Thyroid gland (tissue), 4 donors: ENCODE measurements at places on chromosomes 7 and 10.

- no peak for DNase-seq
Observed at GRCh38 chr10:78802431-78802830, 266.3 kb upstream of the ZMIZ1 start.

- DNase-seq, result no peak
Observed at GRCh38 chr10:101495324-101495925, 92.6 kb downstream of the POLL start.

DNA sequence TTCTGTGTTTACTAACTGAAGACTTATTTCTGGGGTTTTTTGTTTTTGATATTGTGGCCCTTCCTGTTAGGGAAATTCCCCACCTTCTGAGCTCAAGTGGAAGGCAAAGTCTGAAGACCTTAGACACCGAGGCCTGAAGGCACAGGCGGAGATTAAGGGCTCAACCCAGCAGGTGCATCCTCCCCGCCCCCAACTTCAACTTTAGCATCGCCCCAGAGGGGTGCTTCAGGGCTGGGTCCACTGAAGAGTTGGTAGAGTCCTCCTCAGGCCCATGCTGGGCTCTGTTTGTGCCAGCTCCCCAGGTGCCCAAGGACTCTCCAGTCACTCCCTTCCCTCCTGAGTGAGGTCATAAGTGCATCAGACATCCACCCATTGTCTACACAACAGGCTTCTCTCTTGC, 9.4 kb upstream of the PPIA start:
- DNase-seq, result no peak

DNA sequence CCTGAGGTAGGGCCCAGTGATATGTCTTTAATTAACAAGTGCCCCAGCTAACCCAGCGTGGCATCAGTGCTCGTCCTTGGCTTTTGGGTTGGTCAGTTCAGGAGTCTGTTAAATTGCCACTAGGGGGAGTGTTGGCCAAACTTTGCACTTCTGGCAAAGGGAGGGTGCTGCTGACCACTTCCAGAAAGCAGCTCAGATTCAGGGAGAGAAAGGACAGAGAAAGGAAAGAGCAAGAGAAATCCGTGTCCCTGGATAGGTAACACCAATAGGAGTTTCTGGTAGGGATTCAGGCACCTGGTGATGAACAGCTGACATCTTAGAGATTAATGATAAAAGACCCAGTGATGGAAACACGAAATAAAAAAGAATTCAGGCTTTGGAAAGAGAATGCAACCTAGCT, 243.1 kb upstream of the AOAH start:
- DNase-seq, result peak; percentile 46

- DNase-seq, result no peak
Observed at GRCh38 chr10:5470062-5470751, 29.2 kb downstream of the CALML5 start.

- no peak for DNase-seq
Observed at GRCh38 chr7:46229409-46229808, 308.3 kb upstream of the IGFBP3 start.

DNA sequence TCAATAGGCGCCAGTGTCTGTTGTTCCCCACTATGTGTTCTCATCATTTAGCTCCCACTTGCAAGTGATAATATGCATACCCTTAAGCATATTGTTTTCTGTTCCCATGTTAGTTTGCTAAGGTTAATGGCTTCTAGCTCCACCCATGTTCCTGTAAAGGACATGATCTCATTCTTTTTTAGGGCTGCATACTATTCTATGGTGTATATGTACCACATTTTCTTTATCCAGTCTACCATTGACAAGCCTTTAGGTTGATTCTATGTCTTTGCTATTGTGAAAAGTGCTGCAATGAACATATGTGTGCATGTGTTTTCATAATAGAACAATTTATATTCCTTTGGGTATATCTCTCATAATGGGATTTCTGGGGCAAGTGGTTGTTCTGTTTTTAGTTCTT, 77.8 kb upstream of the PLXDC2 start:
- no peak for DNase-seq

GRCh38 chr7:141071260-141071854, 2.5 kb upstream of the TMEM178B start:
- DNase-seq, result peak; percentile 80

DNA sequence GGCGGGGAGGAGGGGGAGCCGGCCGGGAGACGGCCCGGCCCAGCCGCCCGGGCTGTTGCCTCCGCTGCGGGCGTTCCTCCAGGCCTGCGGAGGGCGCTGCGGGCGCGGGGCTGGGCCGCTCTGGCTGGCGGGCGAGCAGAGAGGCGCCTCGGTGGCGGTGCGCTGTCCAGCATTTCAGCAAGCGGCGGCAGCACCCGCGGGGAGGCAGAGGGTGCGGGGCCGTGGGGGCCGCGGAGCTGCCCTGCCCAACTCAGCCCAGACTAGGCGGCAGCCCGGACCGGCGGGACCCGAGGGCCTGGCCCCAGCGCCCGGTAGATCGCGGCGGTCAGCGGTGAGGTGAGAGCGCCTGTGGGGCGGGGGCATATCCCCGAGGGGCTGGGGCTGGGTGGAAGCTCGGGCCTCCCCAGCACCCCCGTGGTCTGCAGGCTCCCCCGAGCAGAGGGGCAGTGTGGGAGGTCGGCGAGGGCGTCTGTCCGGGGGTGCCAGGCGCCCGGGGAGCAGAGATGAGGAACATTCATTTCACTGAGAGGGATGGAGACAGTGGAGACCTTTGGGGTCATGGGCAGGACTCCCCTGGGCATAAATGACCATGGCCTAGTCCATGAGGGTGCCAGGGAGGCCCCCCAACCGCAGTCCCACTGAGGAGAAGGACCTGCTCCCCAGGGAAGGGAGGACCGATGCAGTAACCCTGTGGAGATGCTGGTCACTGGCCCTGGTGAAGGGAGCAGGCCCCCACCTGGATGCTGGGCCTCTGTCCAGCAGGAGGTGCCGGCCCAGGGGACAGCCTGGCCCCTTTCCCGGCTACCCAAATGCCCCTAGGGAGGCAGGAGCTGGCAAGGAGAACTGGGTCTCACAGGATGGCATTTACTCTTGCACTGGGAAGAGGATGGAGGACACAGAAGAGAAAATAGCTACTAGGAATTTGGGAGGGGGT, at the start of gene SRRM3:
Gene SRRM3, plus strand, starts transcription at position 165 of the 934 bp plus-strand sequence. CDS start 33,171 bp downstream, outside the sequence.
- peak; percentile 70 for DNase-seq

DNA sequence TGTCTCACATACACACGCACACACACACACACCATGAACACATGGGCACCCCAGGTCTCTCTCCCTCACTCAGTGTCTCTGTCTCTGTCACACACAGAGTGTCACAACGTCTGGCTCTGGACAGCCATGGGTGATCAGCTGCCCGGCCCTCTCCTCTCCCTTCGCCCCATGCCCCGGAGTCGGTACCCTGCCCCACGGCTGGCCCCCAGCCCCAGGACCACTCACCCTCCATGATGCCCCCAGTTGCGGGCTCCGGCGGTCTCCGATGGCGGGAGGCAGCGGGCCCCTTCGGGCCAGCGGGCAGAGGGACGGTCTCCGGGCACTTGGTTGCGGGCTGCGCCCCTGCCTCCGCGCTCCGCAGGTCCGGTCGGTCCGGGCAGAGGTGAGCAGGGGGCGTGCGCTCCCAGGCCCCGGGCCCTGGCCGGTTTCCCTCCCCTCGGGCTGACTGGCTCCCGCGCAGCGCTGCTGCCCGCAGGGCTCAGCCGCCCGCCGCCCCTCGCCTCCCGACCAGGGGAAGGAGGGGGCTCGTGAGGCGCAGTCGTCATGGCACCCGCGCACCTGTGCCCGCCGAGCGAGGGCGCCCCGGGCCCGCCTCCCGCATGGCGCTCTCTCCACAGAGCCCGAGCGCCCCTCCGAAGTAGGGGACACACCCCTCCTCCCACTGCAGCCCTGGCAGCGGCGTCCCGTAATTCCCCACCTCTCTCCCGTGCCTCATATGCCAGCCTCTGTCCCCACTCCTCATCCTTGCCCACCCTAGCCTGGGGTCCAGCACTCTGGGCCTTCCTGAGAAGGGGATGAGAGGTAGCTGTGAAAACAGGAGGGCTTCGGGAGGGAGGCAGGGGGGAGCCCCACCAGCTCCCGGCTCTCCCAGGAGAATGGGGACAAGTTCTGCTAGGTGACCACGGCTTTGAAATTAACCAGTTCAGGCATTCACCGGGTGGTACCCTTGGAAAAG, at the start of gene NPFFR1:
Gene NPFFR1, minus strand, starts transcription at position 560 of the 955 bp plus-strand sequence. Its CDS starts 328 bp downstream, at position 232.
- DNase-seq, result no peak

DNA sequence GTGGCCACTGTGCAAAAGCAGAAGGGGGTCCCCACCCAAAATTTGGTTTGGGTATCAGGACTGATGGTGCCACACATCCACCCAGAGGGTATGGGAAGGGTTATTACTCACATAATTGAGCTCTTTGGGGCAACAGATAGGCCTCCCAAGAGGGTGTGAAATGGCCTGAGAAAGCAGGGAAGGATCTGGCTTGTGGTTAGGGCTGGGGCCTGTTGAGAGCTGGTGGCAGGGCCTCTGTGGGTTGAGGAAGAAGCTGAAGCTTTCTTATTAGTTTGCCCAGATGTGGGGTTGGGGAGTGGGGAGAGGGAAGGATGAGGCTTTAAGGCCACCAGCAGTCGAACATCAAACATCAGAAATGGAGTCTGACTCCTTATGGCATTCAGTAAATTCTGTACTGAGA, 18.3 kb upstream of the MKI67 start:
- no peak for DNase-seq

DNA sequence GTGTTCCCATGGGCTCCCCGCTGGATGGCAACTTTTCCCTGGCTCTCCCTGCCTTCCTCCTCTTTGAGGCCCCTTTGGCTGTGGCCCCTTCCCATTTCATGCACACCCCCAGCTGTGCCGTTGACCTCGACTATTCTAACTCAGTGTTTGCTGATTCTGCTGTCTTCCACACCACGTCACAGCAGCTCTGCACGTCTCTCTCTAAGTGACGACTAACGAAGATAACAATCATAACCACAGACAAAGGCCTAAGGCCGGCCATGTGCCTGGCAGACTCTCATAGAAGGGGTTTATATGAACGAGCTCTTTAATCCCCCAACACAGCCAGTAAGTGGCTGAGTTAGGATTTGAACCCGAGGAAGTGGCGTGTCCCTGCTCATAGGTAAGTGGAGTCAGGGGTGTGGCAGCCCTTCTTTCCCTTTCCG, 151.5 kb upstream of the SHH start:
- DNase-seq, result no peak

- DNase-seq, result no peak
Observed at GRCh38 chr7:142188846-142189245, 69.0 kb downstream of the PRSS58 start.

GRCh38 chr10:70982443-70982842, 94.1 kb upstream of the PCBD1 start:
- no peak for DNase-seq

- DNase-seq, result no peak
Observed at GRCh38 chr7:21304808-21305375, 123.0 kb upstream of the SP4 start.

DNA sequence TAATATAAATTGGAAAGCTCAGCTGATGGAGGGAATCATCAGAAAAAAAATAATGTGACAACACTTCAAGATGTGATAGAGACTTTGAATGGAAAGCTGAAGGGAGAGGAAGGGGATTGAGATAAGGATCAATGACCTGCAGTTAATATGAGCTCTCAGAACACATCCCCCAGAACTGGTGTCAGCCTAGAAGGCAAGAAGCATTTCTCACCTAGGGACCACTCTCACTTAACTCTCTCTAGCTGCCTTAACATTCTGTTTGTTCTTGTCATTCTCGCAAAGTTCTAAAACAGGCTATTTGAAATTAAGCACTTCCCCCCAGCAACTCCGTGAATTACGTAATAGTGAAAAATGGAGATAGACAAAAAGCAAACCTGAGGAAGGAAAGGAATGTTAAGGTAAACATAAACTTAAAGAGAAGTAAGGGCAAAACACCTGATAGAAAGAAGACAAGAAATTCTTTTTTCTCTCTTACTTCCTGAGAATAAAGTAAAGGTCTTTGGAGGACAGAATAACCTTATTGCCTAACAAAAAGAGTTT, 1.2 kb upstream of the MPP7 start:
- no peak for DNase-seq

DNA sequence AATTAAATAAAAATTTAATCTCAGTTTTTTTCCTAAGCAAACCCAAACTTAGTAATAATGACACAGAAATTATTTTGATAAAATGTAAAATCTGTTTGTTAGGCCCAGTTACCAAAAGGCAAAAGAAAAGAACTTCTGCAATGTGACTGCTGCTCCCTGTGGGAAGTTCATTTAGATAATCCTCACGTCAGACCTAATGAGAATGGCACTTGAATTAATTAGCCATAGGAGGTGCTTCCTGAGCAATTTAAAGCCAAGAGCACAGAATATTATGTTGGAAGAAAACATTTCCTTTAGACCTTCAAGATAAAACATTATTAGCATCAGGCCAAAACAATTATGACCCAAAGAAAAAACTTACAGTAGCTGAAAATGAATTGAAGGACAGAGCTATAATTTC, 19.4 kb downstream of the SPAM1 start:
- no peak for DNase-seq

DNA sequence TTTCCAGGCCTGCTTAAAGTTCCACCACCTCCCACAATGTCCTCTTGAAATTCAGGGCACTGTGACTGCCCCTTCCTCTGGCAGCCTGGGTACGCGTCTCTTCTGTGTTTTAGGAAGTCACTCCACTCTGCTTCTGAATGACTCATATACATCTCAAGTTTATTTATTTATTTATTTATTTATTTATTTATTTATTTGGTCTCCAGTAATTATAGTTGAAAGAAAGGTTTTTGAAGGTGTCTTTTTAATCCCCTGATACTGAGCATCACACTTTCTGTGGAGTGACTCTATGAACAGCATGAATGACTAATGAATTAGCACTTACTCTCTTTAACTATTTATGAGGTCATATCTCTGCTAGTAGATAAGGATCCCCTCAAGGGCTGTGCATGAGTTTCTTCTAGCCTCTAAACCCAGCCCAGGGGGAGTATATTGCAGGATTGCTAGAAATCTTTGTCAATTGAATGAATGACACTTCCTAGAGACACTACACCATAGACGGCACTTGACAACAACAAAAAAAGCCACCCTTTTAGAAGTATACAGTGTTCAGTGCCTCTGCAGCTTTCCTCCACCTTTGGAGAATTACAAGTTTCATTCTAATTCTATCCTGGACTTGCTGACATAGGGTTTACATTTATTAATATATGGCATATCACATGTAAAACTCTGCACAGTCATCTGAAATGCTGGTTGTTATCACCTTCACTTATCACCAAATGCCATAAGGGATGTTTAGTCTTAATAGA, 2.1 kb downstream of the MACC1 start:
- DNase-seq, result peak; percentile 8

DNA sequence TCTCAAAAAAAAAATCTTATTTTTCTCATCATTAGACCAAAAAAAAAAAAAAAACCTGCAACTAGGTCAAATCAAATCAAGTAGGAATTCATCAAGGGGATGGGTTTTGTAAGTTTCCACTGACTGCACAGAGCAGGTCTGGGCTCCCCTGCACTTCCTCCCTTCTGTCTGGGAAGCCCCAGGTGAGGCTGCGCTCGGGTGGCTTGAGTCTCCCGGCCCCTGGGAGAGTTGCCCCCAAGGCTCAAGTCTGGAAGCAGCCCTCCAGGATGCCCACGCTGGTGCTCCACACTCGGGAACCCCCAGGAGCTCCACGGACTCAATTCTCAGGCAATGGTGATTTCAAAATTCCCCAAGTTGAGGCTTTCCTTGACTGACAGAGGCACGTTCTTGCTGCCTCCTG, 41.7 kb upstream of the RBM33 start:
- no peak for DNase-seq
